Sigmoid colon (tissue), 7 donors: ENCODE measurements at places on chromosomes 5 and 9. TPM values are rescaled to one million over a fixed set of nuclear protein-coding genes. Genes with fewer than 3 reads are reported as not detected.
A peak's percentile ranks its signal among the peaks of the same experiment; 100 is the strongest.

- no peaks in the 10 kb centered on the region for H3K36me3 ChIP-seq
- no peak overlapping the region for H3K27ac ChIP-seq
- DNase-seq = no peak
- H3K27me3 ChIP-seq = no peaks in the 10 kb centered on the region
Measured at GRCh38 chr9:120698766-120699165, 15.5 kb downstream of the MEGF9 start.

- H3K4me1 ChIP-seq = peaks cover 60% of the 10 kb centered on the region
- no peaks in the 10 kb centered on the region for H3K36me3 ChIP-seq
- peak; percentile 92 for DNase-seq
- H3K27ac ChIP-seq = peak within 1 kb of the TSS; percentile 95
- H3K4me3 ChIP-seq = peak within 1 kb of the TSS; percentile 65
Measured at GRCh38 chr5:139648205-139649081, at the start of gene CXXC5. CXXC5 (plus strand) TSS chr5:139648349; CDS start chr5:139680524, 32,175 bp downstream.

The SUSD1 gene
- total RNA-seq = 6.4 TPM

The KIAA1958 gene
- total RNA-seq = 5.2 TPM

DNA sequence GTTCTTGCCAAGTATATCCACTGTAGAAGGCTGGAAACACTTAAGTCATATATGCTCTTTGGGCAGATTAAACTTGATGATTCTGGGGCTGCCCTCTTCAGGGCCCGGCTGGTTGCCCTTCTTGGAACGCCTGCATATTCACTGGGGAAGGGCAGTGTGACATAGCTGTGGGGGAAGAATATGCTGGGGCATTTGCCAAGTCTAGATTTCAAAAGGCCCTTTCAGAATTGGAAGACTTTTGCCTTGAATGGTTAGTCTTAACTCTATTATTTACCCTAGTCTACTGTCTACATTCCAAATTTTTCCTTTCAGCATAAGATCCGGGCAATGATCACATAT lies 161.2 kb upstream of the PITX1 start:
- H3K4me3 ChIP-seq = no peak overlapping the region
- peaks cover 8% of the 10 kb centered on the region for H3K4me1 ChIP-seq
- H3K36me3 ChIP-seq = no peaks in the 10 kb centered on the region
- H3K27ac ChIP-seq = no peak overlapping the region
- no peaks in the 10 kb centered on the region for H3K27me3 ChIP-seq

The NR2F1-AS1 gene
- 6.7 TPM for total RNA-seq

DNA sequence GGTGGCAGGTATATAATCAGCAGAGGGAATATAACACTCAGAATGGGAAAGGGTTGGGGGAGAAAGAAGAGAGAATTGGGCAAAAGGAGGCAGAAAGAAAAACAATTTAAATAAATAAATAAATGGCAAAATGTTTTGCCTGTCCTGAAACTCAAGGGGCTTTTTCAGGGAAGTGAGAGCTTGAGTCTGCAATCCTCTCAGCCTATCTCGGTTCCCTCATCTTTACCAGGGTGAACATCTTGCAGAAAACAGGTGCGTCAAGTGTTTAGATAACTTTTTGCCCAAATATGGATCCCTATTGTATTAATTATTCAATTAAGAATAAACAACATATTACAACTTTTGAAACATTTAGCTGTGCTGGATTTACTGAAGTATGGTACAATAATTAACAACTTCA lies 343.0 kb upstream of the EDIL3 start:
- no peaks in the 10 kb centered on the region for H3K36me3 ChIP-seq
- H3K27me3 ChIP-seq = no peaks in the 10 kb centered on the region
- no peak overlapping the region for H3K27ac ChIP-seq

GRCh38 chr9:86547571-86547970 lies 193.4 kb upstream of the TUT7 start:
- H3K27ac ChIP-seq = no peak overlapping the region
- H3K27me3 ChIP-seq = no peaks in the 10 kb centered on the region
- no peaks in the 10 kb centered on the region for H3K4me1 ChIP-seq
- H3K36me3 ChIP-seq = no peaks in the 10 kb centered on the region

The FRMD3 gene
- total RNA-seq = 5.9 TPM

DNA sequence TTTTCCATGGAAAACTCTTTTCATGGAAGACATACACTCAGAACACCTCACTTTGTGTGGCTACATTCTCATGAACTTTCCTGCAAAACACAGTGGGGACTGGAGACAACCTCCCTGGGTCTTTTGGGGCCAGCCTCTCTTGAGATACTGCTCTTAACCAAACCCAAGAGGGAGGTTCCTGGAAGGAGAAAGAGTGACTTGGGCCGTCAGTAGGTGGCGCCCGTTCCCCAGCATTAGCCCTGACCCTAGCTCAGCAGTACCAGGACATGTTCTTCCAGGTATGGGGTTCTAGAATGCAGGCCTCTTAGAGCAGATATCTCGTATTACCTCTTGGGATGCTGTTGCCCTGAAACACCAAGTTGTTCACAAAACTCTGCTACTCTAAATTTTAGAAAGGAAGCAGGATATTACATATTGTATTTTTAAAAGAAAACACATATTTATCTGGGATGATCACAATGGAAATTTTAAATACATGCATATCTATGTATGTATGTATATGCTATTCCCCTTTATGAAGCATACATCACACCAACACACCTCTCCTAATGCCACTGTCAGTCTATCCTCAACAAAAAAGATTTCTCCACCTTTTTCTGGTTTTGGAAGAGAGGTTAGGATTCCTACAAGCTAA lies 15.8 kb upstream of the GLIS3 start:
- H3K4me3 ChIP-seq = no peak overlapping the region
- H3K36me3 ChIP-seq = no peaks in the 10 kb centered on the region
- peak; percentile 83 for DNase-seq
- H3K27ac ChIP-seq = no peak overlapping the region
- H3K27me3 ChIP-seq = no peaks in the 10 kb centered on the region
- H3K4me1 ChIP-seq = no peaks in the 10 kb centered on the region

DNA sequence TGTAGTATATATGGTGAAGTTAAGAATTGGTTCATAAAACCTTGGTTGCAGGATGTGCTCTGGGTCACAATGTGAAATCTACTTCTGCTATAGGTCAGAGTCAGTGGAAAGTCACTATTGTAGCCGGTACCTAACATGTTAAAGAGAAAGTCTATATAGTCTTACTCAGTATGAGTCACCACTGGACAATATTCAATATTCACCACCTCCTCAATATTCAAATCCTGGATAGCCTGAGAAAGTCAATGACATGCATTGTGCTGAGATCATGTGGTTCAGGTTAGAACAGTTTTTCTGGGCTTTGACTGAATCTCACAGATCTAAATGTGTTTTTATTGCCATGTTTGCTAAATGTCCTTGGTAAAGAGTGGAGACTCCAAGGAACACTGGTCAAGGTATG lies 108.8 kb downstream of the HMHB1 start:
- no peak overlapping the region for H3K4me3 ChIP-seq
- no peak for DNase-seq
- no peak overlapping the region for H3K27ac ChIP-seq
- H3K36me3 ChIP-seq = no peaks in the 10 kb centered on the region
- H3K27me3 ChIP-seq = no peaks in the 10 kb centered on the region
- no peaks in the 10 kb centered on the region for H3K4me1 ChIP-seq
